Activated CD4-positive, alpha-beta memory T cell treated with anti-CD3 and anti-CD28 coated beads for 36 hours (primary cell): ENCODE measurements at places on chromosomes 13 and 19. TPM values are rescaled to one million over a fixed set of nuclear protein-coding genes. Genes with fewer than 3 reads are reported as not detected.

The ZNF358 gene
- total RNA-seq, result 6.0 TPM

The IGFL4 gene
- not detected for total RNA-seq

The GRK1 gene
- not detected for total RNA-seq

The ZNF221 gene
- 0.73 TPM for total RNA-seq

The KLK14 gene
- total RNA-seq, result 0.61 TPM

The KLF12 gene
- 25.5 TPM for total RNA-seq

The LINGO3 gene
- total RNA-seq, result 0.10 TPM
